ENCODE measurements at places on chromosomes 6 and 20. TPM values are rescaled to one million over a fixed set of nuclear protein-coding genes. Genes with fewer than 3 reads are reported as not detected.

DNA sequence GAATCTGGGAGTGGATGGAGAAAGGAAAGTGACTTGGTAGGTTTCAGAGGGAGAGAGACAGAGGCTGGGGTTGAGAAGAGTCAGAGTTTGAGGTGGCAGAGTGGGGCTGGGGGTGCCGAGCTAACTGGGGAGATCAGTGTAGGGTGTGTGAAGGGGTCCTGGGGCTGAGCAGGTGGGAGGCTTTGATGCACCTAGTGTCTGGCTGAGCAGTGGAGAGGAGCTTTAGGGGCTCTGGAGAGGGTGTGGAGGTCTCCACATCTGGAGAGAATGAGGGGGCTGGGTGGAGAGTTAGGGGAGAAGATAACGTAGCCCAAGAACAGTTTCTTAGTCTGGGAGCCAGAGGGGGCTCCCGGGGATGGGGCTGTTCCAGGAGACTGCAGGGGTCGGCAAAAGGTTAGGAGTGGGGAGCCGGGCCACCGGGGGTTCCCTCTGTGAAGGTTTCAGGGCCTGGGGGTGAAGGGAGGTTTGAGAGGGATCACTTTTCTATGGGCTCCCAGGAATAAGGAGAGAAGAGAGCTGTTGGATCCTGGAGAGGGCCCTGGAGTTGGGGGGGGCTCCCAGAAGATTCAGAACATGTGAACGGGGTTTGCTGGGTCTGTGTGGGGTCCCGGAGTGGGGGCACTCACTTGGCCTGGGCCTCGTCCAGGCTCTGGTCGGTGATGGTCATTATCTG, 797 bp downstream of the PBX2 start:
- DNase-seq, result no peak

DNA sequence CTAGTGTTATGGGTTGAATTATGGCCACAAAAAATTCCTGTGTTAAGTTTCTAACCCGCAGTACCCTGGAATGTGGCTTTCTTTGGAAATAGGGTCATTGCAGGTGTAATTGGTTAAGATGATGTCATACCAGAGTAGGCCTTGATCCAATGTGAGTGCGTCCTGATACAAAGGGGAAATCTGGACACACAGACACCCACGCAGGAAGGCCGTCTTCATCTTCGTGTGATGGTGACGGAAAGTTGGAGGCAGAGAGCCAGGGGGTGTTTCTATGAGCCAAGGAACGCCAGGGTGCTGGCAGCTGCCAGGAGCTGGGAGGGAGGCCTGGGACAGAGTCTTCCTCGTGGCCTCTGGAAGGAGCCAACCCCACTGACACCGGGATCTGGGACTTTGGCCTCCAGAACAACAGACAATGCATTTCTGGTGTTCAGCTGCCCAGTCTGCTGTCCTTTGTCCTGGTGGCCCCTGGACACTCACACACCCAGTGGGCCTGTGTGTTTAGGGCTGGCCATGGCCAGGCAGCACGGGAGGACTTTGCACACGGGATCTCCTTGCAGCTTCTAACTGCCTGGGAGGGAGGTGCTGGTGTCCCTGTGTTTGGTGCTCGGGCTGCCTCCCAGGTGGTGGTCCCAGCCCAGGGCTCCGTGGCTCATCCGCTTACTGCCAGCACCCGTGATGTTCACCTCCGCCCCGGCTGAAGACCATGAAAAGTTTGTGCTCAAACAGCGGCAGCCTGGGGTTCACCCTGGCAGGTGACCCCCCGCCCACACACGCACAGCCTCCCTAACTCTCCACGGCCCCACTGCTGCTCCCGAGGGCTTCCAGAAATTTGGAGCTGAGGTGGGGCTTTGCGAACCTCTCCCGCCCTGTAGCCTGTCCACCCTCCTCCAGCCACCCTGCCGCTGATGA, 53.4 kb upstream of the GATA5 start:
- DNase-seq, result no peak

GRCh38 chr6:21294144-21294543, 299.4 kb upstream of the SOX4 start:
- no peak for DNase-seq

- DNase-seq, result peak; percentile 59
Measured at GRCh38 chr6:7617801-7618764, 28.1 kb downstream of the SNRNP48 start.

Gene PCSK2
- total RNA-seq, result 0.16 TPM

GRCh38 chr6:21478883-21479539, 114.5 kb upstream of the SOX4 start:
- DNase-seq, result no peak

DNA sequence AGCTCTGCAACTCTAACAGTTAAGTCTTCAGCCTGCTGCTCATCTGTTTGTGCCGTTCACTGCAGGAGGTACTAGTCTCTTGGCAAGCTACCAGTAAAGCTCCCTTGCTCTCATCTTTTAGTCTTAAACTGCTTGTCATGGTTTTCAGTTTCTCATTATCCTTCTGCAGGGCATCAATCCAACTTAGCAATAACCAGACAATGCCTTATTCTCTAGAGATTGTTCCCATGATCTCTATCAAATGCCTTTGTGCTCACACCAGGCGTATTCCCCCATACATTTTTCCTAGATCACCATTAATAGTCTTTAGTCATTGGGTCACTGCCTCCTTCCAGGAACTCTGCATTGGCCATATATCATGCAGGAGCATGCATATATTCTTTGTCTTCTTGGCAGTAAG, 171.3 kb downstream of the GRM1 start:
- DNase-seq, result no peak
